ENCODE measurements at places on chromosomes 4 and X. TPM values are rescaled to one million over a fixed set of nuclear protein-coding genes. Genes with fewer than 3 reads are reported as not detected.

Gene FGG
- 3.2 TPM for total RNA-seq

Gene CNGA1
- not detected for total RNA-seq

Gene SMIM10L2A
- total RNA-seq = 0.20 TPM

Gene PF4V1
- not detected for total RNA-seq

Gene LANCL3
- 0.54 TPM for total RNA-seq

Gene FMR1NB
- total RNA-seq = not detected

Gene MGAT4D
- not detected for total RNA-seq

Gene GAGE1
- total RNA-seq = not detected

Gene FAM114A1
- total RNA-seq = 22.7 TPM

Gene SUPT20HL2
- not detected for total RNA-seq

Gene MAGEA2B
- not detected for total RNA-seq

Gene TMEM184C
- total RNA-seq = 37.1 TPM

Gene TCEAL1
- total RNA-seq = 8.1 TPM

Gene MAGEC1
- not detected for total RNA-seq

Gene IRF2
- 20.8 TPM for total RNA-seq

Gene STAP1
- not detected for total RNA-seq

Gene MID1
- 10.0 TPM for total RNA-seq

Gene SLITRK4
- total RNA-seq = 0.39 TPM

Gene VEGFD
- not detected for total RNA-seq

Gene TENM3
- total RNA-seq = 34.1 TPM

Gene TLR8
- not detected for total RNA-seq

Gene ARHGAP36
- not detected for total RNA-seq

Gene NEIL3
- 5.8 TPM for total RNA-seq

Gene FGD1
- total RNA-seq = 15.6 TPM

Gene USP26
- total RNA-seq = not detected

Gene STK26
- 17.5 TPM for total RNA-seq

Gene CRMP1
- not detected for total RNA-seq

Gene HEPH
- total RNA-seq = 0.40 TPM

Gene KIAA1210
- total RNA-seq = not detected

Gene CNGA2
- not detected for total RNA-seq

Gene SLC16A2
- total RNA-seq = 13.7 TPM

Gene VCX3A
- not detected for total RNA-seq

Gene HERC3
- 34.9 TPM for total RNA-seq

Gene TMEM31
- not detected for total RNA-seq

Gene PNMA3
- total RNA-seq = not detected

Gene PNMA5
- not detected for total RNA-seq

Gene ALB
- not detected for total RNA-seq

Gene FABP2
- total RNA-seq = not detected

Gene ASMT
- total RNA-seq = not detected

Gene PDE5A
- total RNA-seq = 0.71 TPM

Gene HUWE1
- 274 TPM for total RNA-seq

Gene PLK4
- 8.9 TPM for total RNA-seq

Gene SHROOM3
- total RNA-seq = 15.7 TPM

Gene BEX5
- total RNA-seq = not detected

Gene IL2
- total RNA-seq = not detected

Gene DRP2
- 0.47 TPM for total RNA-seq

Gene PRKG2
- total RNA-seq = 0.23 TPM

Gene RBM47
- 1.8 TPM for total RNA-seq

Gene ANXA10
- total RNA-seq = not detected

Gene NHS
- total RNA-seq = 3.6 TPM

Gene CFAP99
- total RNA-seq = 0.16 TPM

Measured in MCF 10A (cell line).